ENCODE measurements at places on chromosomes 12 and 14. TPM values are rescaled to one million over a fixed set of nuclear protein-coding genes. Genes with fewer than 3 reads are reported as not detected.

DNA sequence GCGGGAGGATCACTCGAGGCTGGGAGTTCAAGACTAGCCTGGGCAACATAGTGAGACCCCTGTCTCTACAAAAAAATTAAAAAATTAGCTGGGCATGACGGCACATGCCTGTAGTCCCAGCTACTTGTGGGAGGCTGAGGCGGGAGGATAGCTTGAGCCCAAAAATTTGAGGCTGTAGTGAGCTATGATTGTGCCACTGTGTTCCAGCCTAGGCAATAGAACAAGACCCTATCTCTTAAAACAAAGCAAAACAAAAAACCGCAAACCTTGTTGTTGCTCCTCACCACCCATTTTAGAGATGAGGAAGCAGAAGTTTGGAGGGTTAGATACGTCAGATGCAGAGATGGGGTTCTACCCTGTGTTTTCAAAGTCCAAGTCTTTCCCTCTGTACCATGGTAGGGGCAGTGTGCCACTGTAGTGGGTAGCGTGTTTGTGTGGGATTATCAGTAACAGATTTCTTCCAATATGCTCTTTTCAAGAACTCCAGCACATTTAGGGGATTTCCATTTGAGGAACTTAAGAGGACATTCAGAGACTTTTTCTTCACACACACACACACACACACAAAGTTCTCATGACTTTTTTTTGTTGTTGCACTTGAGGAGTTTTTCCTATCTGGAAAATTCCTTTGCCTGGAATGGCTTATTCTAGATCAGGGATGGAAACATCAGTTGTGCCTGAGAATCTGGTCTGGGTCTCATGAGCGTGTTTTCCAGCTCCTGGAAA, 186.5 kb downstream of the CHST11 start:
- no peaks in the 10 kb centered on the region for H3K36me3 ChIP-seq
- H3K4me3 ChIP-seq: no peak overlapping the region
- no peak for DNase-seq
- peaks cover 75% of the 10 kb centered on the region for H3K4me1 ChIP-seq
- H3K27me3 ChIP-seq: no peaks in the 10 kb centered on the region

- no peak for DNase-seq
- no peaks in the 10 kb centered on the region for H3K4me1 ChIP-seq
- H3K4me3 ChIP-seq: no peak overlapping the region
- peaks cover 3% of the 10 kb centered on the region for H3K27me3 ChIP-seq
- no peaks in the 10 kb centered on the region for H3K36me3 ChIP-seq
Measured at GRCh38 chr14:95608637-95609235, 73.9 kb downstream of the GLRX5 start.

- DNase-seq: no peak
- H3K4me1 ChIP-seq: no peaks in the 10 kb centered on the region
- H3K27ac ChIP-seq: no peak overlapping the region
Measured at GRCh38 chr14:98941481-98941880, 330.5 kb downstream of the BCL11B start.

- H3K27ac ChIP-seq: no peak overlapping the region
- H3K4me3 ChIP-seq: no peak overlapping the region
- DNase-seq: no peak
- H3K36me3 ChIP-seq: no peaks in the 10 kb centered on the region
- H3K27me3 ChIP-seq: peaks cover 1% of the 10 kb centered on the region
Measured at GRCh38 chr12:90311561-90311960, 602.9 kb upstream of the ATP2B1 start.

TBC1D30 gene
- 1.7 TPM for polyA plus RNA-seq

SYT1 gene
- polyA plus RNA-seq: not detected
